ENCODE measurements at places on chromosomes 6 and 20.

DNA sequence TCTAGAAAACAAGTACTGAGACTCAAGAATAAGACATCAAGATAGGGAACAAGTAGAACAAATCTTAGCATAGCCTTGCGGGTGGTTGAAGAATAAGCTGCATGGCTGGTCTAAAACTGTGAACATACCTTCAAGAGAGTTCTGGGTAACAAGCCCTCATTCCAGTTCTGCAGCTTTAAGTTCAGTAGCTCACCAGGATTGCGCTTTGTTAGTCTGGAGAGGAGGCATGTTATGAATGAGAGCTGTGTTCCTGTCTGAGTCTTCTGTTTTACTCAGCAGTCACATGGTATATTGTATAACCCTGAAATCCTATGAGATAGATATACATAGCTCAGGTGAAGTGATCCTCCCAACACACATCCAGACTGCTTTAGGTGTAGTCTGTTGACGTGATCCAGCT is 406.6 kb upstream of the IRAK1BP1 start:
- DNase-seq, result no peak

- DNase-seq, result no peak
These were observed 17.1 kb downstream of the KIF6 start for GRCh38 chr6:39707962-39708683.

GRCh38 chr20:59731376-59731775 is 127.0 kb downstream of the PHACTR3 start:
- DNase-seq, result no peak

GRCh38 chr6:15337582-15337981 is 91.7 kb downstream of the JARID2 start:
- DNase-seq, result no peak

- no peak for DNase-seq
These were observed 188.5 kb upstream of the STXBP5 start for GRCh38 chr6:147015674-147016073.

DNA sequence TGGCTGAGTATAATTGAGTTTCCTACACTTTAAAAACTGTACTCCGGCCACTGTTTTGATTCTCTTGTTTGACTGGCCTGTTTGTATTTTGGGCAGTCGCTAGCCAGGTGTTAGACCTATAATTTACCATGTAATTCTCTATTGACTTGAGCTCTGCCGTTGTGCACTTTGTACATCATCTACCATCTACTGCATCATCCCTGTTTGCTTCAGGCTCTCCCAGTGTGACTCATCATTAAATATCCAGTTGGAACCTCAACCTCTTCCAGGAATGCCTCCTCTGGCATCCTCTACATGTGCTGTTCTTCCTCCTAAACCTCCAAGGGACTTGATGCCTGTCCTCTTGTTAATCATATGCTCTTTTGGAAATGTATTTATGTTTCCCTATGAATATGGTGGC is 72.3 kb downstream of the FARS2 start:
- DNase-seq, result no peak

DNA sequence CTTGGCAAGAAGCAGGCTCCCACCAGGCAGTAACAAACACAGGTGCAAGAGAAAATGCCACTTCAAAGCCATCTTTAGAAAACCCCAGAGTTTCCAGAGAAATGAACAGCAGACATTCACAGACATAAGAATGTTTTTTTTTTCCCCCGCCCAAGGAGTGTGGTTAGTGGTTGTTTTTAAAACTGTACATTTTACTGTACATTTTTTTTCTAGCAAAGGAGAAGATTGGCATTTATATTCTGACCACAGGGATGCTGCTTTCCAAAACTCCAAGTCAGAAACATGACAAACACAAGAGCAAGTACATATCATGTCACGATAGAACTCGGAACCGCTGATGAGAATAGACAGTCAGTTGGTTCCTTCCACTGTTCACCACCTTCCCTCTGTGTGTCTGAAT is 197.9 kb downstream of the LRFN2 start:
- no peak for DNase-seq

GRCh38 chr20:38256021-38256420 is 4.5 kb downstream of the KIAA1755 start:
- no peak for DNase-seq

DNA sequence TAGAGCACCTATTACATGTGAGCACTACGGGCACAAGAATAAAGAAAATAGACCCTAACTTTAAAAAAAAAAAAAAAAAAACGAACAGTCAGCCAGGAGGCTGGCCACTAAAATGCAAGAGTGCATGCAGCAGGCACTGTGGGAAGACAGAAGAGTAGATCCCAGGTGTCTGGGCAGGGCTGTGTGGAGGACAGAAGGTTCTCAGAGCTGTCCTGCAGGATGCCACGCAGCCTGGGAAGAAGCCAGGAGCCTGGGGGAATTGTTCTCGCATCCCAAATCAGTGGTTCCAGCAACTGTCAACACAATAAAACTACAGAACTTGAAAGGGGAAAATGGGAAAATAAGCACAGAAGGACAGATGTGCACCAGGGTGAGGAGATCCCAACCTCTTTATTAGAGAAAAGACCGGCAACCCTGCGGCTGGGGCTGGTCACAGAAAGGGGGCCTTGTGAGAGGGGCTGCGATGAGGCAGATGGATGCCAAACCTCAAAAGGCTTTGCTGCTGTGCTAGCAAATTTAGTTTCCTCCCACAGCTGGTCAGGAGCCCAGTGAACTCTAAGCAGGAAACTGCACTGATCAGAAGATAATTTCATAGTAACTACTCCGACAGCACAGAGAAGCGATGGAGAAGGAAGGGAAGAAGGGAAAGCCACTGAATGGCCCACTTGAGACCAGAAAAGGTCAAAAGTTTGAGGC is 30.9 kb downstream of the MAP3K5 start:
- DNase-seq, result no peak

DNA sequence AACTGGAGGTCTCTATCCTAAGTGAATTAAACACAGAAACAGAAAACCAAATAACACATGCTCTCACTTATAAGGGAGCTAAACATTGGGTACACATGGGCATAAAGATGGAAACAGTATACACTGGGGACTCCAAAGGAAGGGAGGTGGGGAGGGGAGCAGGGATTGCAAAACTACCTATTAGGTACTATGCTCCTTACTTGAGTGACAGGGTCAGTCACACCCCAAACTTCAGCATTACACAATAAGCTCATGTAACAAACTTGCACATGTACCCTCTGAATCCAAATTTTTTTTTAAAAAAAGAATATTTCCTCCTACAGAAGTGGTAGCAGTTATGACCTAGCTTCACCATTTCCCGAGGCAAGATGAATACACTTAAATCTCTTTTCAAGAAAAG is 49.5 kb upstream of the MYLIP start:
- no peak for DNase-seq

DNA sequence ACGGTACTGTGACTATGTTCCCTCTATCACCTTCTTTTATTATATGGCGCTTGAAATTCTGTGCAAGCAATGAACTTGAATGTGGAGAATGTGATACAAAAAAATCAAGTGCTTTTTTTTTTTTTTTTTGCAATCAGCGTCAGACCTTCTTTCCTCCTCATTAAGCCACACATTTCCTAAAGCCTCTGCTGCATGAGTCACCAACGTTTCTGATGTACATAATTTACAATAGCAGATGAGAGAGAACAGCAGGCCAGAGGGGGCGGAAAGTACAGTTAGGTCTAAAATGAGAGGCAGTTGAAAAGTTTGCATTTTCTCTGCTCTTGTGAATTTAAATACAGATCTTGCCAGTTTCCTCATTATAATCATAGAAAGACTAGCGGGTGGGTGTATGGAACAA is 114.6 kb upstream of the RIPOR2 start:
- DNase-seq, result no peak

DNA sequence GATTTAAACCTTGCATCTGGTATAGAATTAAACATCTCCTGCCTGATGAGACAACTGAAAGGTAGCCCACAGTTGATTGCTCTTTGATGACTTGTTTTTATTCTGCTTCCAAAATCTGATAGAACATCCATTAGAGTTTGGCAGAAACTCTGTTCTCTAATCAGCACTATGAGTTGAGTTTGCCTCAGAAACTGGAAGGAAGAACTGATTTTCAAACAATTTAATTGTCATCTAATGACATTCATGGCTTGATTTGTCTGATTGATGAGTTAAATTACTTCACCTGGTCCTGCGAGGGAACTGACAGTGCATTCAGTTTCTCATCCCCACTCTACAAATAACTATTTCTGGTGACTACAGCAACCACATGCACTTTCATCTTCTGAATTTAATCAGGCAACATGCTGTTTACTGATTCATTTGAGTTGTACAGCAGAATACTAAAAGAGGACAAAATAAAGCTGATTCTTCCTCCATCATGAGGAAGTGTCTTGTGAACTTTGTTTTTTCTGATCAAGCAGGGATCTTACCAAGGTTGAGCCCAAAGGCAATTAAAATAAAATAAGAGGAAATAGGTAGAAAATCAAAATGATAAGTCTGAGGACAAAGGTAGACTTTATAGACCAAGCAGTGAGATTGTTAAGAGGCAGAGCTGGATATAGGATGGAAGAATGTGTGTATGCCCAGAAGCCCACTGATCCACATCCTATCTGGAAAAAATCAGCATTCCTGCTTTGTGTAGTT is 15.7 kb upstream of the MRAP2 start:
- no peak for DNase-seq

DNA sequence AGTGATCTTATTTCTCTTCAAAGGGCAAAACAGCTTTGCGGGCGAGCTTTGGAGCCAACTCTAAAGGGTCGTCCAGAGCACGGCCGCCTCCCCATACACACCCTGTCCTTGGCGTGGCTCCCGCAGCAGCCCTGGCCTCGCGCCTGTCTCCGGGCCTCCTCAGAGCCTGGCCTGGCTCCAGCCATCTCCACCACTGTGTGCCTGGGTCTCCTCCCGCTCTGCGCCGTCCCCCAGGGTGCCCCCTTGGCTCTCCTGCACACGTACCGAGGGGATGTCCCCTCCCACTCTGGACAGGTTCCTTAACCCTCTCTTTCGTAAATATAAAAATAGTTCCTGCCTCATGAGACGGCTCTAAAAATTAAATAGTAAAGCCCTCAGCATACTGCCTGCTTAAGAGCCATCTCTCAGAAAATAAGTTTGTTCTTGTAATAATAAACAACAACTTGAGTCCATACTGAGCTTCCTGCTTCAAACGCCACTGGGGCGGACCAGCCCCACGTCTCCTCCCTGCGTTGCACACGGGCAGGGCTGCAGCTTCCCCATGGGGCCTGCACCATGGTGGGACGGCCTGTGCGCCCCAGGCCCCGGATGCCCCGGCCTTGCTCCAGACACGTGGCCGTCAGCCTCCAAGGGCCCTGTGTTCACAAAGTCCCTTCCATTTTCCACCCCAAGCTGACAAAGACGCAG is 226.2 kb downstream of the TTLL2 start:
- DNase-seq, result no peak

DNA sequence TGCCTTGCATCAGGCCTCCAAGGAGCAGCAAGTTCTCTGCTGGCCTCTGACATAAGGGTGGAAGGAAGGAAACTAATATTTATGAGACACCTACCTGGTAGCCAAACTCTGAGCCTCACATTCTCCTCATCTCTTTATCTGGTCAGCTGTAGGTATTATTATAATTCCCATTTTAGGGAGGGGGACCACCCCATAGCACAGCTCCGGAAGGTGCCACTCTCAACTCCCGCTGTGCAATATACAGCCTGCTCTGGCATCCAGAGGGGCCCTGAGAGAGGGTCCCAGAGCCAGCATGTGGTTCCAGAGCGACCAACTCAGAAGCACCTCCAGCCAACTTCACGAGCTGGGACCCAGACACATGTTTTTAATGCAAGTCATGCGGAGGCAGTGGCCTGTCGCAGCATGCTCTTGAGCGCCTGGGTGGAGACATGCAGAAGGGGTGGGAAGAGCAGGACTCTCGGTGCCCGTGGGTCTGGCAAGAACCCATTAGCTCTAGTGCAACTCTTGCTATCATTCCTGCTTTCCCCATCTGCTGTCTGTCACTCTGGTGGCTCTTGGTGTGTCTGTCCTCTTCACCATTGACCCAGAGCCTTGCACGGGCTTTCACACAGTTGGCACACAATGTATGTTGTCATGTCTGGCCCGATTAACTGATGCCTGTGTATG is 15.0 kb upstream of the MYMX start:
- DNase-seq, result no peak

DNA sequence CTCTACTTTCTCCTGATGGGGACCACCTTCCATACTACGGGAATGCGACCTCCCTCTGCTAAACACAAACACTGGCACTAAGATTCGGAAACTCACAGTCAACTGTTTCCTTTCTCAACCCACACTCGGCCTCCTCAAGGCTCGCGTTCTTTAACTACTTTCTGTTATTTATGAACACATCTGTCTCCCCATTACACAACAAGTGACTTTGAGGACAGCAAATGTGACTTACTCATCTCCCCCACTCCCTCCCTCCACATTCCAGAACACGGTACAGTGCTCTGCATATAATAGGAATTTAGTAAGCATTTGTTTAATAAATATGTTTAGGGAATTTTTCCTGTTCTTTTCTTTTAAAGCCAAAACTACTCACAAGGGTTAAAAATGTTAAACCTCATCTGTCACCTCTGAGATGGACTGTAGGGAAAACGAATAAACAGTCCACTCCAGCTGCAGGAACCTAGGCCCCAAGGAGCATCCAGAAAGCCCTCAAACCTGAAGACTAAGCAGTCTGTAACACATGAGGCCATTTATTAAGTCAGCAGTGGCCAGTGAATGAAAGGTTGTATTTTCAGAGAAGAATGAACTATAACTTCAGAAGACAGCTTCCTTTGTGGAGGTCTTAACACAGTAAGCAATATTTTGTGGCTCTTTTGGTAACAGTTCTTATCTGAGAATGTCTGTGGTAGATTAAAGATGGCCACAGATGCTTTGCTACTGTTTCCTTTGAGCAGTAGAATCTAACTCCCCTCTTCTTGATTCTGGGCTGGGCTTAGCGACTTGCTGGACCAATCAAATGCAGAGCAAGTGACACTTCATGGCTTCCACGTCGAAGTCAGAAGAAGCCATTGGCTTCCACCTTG is 209.6 kb upstream of the DTNBP1 start:
- no peak for DNase-seq

GRCh38 chr20:4119854-4120209 is 104.5 kb upstream of the RNF24 start:
- no peak for DNase-seq

- DNase-seq, result no peak
These were observed at the start of gene CCR6 for GRCh38 chr6:167122827-167123657. CCR6 (plus strand) TSS chr6:167123096; CDS start chr6:167136135, 13,039 bp downstream.

DNA sequence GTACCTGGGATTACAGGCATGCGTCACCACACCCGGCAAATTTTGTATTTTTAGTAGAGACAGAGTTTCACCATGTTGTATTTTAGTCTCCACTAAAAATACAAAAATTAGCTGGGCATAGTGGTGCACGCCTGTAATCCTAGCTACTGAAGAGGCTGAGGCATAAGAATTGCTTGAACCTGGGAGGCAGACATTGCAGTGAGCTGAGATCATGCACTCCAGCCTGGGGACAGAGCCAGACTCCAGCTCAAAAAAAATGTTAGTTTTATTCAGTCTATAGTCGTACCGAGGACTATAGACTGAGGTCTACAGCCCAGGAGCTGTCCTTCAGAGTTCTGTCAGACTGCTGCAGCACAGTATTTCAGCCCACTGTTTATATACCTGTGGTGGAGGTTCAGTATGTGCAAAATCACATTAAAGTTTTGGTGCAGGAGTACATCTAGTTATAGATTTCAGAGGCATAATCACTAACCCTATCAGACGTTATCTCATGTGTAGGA is 3.6 kb upstream of the CASP8AP2 start:
- DNase-seq, result no peak

- no peak for DNase-seq
These were observed 7.8 kb downstream of the ADA start for GRCh38 chr20:44643596-44644229.
